ENCODE measurements at places on chromosomes 11 and 22.

- DNase-seq = no peak
Observed at GRCh38 chr22:33897448-33897835, 22.8 kb downstream of the LARGE1 start.

- DNase-seq = peak; percentile 69
Observed at GRCh38 chr11:797296-798092, 587 bp downstream of the SLC25A22 start.

DNA sequence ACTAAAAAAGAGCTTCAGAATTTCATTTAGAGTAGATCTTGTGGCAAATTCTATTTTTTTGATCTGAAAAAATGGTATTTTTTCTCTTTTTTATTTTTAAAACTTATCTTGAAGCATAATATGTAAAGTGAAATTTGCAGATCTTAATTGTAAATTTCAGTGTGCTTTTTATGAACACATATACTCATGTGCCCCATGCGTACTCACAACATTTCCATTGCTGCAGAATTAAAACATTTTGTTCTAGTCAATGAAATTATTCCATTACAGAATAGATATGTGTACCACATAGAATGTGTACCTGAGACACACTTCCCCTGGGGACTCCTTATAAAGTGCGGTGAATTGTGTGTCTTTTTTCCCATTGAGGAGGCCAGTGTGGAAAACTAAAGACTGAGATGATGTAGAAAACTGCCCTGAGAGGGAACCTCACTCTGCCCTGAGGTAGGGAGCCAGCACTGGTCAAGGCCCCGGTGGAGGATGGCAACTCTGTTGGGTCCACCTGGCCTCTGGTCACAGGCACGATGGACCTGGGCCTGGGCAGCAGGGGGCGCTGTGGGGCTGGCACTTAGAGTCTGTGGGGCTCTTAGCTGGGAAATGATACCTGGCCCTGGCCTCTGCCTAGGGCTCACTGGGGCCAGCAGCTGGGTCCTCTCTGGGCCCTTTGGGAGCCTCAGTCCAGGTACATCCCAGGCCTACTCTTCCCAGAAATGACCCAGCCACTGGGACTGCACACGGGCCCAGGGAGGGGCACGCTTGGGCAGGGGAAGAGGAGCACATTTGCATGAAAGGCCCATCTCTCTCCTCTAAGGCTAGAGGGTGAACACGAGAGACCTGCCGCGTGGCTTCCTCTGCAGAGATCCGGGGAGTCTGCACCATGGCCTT lies 77.9 kb upstream of the TOP3B start:
- peak; percentile 55 for DNase-seq

GRCh38 chr22:32584650-32585049 lies 110.0 kb downstream of the FBXO7 start:
- no peak for DNase-seq

GRCh38 chr11:125496529-125496857 lies 428 bp upstream of the FEZ1 start:
- DNase-seq = no peak

GRCh38 chr11:133263332-133263731 lies 269.0 kb downstream of the OPCML start:
- DNase-seq = no peak

All from stimulated activated CD4-positive, alpha-beta T cell treated with anti-CD3 and anti-CD28 coated beads, Interleukin-15, amount 100 ng/mL, for 48 hours (primary cell).